Panc1 (cell line): ENCODE measurements at places on chromosomes 7 and 10.

GRCh38 chr7:26680587-26680986, 183.8 kb downstream of the SKAP2 start:
- DNase-seq, result no peak

DNA sequence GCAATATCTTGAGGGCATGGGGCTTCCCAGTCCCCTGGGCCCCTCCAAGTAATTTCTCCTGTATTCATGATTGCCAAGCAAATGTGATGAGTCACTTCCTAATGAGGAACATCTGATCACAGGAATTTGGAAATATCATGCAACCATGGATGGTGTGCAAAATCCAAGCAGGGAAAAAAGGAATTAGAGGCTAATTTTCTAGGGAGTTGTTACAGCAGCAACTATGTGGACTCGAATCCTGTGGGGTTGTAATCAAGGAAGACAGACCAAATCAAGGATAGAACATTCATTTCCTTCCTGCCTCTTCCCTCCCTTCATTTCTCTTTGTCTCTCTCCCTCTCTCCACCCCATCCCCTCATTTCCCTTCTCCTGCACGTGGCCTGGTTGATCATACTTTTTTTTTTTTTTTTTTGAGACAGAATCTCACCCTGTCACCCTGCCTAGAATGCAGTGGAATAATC, 23.9 kb upstream of the AGFG2 start:
- no peak for DNase-seq

DNA sequence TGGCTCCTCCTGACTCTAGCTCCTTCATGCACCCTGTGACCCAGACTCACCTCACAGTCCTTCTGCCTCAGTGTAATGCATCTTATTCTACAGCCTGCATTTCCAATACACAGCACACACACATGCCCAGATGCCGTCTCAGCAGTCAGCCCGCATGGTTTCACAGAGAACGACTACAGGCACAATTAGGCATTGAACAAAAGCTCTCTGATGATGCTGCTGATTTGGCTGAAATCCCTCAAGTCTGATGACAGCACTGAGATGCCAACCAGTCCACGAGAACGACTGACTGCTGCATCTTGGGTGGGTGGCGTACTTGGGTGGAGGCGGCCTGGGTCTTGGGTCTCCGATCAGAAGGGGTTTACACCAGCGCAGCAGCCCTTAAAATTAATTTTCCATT, 200.4 kb downstream of the TAX1BP1 start:
- no peak for DNase-seq

DNA sequence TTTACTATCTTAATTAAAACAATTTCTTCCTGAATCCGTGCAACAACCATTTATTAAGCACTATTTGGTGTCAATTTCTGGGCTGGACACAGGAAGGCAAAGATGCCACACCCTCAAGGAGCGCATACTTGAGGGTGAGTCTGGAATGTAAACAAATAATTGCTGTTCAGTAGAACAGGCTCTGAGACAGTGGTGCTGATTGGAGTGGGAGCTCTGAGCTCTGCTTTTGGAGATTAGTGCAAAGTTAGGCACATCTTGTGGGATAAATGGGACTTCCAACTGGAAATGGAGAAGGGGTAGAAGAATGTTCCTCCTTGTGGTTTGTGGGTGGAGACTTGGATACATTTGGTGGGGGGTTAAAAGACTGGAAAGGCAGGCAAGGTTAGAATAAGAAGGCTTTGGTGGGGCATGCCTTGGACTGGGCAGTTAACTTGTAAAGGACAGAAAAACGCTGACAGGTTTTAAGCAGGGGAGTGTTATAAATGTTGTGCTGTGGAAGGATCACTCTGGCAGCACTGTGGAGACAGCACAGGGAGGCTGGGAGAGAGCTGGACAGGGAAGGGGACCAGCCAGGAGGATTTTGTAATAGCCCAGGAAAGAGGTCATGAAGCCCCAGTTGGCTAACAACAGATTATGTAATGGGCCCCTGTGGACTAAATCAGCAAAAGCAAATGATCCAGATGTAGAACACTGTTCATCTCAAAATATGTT, 80.7 kb downstream of the ZNF365 start:
- no peak for DNase-seq
